ENCODE measurements at places on chromosomes 11 and 22.

DNA sequence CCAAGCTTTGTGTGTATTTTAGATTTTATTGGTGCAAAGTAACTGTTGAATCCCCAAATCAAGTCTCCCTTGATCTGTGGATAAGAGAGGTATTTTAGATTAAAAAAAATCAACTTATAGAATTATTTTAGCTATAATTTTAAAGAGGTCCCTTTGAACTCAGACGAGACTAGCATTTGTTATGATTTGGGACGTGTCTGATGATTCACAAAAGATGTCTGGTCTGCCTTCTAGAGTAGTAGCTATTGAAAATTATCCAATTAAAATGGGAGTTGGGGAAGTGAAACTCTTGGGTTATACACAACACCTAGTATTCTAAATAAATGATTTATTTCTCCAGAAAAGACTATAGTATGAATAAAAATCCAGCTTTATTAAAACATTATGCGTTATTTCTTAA lies 227.9 kb upstream of the GRIA4 start:
- no peak for DNase-seq

- no peak for DNase-seq
These were observed 493.3 kb downstream of the BRD1 start for GRCh38 chr22:49334449-49334789.

DNA sequence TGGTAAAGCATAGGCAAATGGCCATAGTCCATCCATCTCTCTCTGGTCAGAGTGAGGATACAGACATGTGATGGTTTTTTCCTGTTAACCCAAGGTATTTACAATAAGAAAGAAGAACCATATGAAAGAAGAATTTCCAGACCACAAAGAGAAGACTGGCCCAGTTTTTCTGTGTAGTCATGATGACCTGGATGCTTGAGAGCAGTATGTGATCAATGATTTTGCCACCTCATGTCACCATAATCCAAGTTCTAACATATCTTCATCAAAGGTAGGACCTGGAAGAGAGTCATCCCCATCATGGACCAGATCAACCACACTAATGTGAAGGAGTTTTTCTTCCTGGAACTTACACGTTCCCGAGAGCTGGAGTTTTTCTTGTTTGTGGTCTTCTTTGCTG lies at the start of gene OR4D6:
Gene OR4D6, plus strand, starts transcription at position 301 of the 400 bp plus-strand sequence. Its CDS starts 0 bp downstream, at position 301.
- no peak for DNase-seq

- DNase-seq: no peak
These were observed 145.1 kb upstream of the OPCML start for GRCh38 chr11:133677387-133677786.

- no peak for DNase-seq
These were observed 25.5 kb downstream of the BID start for GRCh38 chr22:17748555-17749353.
